ENCODE measurements at places on chromosomes 3 and 15.

DNA sequence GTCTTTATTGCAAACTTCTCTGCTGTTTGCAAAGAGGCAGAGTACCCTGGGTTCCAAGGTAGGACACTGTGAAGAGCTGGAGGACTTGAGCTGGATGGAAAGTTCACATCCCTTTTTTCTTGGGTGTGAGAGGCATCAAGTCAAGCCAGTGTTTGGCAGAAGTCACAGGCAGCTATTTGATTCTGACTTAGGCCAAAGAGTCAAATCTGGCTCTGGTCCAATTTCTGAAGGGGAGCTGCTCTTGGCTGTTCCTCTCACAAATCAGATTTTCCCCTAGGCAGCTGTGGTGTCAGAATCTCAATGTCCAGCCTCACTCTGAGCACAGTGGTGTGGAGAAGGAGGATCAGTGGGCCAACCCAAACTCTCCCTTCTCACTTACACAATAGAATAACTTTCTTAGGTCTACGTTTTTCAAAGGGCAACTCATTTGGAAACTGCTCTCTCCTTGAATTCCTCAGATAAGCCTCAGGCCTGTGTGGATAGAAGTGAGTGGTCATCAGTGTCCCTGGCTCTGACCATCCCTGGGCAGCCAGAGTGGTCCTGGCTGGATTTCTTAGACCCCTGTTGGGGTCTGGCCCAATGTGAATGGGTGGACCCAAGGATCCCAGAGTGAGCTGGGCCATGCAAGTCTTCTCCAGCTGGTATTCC lies 18.2 kb upstream of the AMOTL2 start:
- DNase-seq, result no peak

DNA sequence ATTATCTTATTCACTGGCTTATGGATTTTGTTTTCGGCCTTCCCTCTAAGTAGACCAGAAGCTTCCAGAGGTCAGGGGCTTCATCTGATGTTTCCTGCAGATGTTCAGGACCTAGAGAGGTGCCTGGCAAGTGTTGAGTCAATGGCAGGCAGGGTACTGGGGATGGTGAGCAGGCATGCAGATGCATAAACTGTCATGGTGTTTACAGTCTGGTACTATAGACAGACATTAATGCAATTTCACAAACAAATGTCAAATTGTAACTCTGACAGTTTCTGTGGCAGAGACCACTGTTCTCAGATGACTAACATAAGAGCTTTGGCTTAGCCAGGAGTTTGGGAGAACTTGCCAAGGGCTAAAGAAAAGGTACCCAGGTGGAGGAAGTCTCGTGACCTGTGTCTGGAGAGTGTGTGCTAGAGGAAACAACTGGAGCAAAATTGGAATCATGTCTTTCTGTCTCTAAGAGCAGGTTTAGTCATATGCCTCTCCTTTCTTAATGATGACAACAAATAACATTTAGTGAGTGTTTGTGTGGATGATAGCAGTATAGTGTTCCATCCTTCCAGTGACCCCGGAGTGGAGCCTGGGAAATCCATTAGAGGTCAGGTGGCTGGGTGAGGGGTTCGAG lies 53.7 kb upstream of the TRAK1 start:
- DNase-seq, result no peak

DNA sequence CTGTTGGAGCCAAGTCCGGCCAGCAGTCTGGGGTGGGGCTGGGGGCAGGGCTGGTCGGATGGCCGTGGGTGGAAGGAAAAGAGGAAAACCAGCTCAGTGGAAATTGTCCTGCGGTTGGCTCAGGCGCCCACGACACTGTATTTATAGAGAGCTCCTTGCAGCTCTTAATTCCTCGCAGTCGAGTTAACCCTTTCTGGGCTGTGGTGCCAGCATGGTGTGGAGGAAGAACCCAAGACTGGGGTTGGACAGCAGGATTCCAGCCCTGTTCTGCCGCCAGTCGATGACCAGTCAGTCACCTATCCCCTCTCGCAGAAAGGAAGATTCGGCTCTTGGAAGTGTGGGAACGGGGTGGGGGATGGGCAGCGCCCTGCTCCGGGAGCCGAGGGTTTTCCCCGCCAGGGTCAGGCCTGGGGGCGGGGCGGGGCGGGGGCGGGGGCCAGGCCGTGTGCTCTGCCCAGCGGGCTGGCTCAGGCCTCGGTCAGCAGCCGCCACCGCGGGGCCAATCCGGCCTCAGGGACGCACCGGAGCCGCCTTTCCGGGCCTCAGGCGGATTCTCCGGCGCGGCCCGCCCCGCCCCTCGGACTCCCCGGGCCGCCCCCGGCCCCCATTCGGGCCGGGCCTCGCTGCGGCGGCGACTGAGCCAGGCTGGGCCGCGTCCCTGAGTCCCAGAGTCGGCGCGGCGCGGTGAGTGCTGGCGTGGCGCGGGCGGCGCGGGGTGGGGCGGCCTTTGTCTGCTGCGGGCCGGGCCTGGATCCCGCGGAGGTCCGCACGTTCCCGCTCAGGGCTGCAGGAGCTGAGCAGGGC lies at the start of gene CD276:
Gene CD276, plus strand, starts transcription at position 607 of the 804 bp plus-strand sequence. CDS start 15,257 bp downstream, outside the sequence.
- DNase-seq, result peak; percentile 60

- no peak for DNase-seq
These were observed 78.8 kb upstream of the CNTN3 start for GRCh38 chr3:74693251-74693650.

DNA sequence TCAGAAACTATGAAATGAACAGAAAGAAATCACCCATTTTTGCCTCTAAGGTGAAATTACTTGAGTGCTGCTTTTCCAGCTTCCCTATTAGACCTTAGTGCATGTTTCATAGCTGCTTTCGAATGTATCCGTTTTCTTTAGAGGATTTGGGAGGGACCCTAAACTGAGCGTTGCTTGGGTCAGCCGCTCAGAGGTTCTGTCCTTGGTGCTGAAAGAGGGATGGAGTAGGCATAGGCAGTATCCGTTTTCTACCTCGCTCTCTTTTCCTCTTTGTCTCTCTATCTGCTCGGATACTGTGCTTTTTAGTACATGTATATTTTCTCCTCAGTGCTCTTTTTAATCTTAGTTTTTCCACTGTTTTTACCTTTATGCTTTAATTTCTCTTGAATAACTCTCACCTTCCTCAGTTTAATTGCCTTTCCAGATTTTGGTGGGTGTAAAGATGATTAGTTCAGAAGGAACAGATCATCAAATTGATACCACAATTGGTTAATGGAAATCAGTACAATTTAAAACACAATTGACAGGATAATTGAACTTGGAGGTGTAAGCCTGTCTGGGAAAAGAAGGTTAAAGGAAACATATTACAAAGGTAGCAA lies at the start of gene DRD3:
Gene DRD3, minus strand, starts transcription at position 283 of the 599 bp plus-strand sequence. CDS start 7,060 bp downstream, outside the sequence.
- no peak for DNase-seq

DNA sequence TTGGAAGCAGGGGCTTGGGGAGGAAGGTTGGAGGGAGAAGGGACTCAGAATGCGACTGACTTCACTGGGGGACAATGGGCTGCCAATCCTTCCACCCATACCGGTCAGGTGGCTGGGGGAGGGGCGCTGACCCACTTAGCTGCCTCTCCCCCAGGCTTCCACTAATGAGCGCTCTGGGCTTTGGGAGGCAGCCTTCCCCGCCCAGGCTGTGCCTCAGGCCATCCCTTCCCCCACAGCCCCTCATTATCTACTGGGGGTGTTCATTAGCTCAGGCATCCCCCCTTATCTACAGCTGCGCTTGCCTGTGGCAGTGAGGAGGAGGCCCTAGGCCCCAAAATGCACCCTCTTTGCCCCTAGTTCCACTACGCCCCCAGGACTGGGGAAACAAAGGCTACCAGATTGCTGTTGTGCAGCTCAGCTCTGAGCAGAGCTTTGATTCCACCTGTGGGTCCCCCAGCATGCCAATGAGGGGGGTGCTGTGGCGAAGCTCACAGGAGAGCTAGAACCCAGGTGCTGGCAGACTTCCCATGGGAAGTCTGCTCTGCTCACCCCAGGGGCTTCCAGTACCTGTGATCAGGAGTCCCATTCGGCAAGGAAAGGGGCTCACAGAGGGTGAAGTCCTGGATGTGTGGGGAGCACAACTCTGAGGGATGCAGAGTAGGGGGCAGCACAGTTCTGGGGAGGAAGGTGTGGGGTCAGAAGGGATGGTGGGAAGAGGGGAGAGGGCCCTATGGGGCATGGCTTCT lies 29.4 kb upstream of the SEMA3F start:
- DNase-seq, result no peak

DNA sequence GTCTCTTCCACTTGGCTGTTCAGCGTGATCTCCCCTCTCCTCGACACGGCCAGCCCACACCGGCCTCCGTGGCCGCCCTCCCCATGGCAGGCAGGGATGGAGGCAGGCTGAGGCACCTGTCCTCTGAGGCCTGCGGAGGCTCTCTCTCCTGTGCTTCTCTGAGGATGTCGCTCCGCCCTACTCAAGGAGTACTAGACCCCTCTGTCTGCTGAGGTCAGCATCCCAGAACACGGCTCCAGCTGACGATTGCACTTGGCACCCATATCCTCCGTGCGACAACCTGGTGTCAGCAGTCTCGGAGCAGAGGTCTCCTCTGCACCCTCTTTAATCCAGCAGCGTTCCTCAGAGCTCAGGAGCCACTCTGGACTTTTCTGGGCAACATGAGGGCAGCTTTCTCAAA lies 322.6 kb downstream of the OCA2 start:
- no peak for DNase-seq

DNA sequence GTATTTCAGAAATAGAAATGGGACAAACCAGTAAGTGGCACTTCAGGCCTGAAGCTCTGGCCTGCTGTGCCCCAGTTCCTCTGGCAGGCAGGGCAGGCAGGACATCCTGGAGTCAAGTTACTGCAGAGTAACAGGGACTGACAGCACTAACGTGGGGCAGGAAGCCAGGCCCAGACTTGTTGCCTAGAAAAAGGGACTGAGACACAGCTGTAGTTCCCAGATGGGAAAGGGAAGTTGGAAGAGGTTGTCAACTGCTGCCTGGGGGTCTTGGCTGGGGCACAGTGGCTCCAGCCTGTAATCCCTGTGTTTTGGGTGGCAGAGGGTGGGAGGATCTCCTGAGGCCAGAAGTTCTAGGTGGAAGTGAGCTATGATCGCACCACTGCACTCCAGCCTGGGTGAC lies 171.9 kb downstream of the FMN1 start:
- DNase-seq, result no peak

DNA sequence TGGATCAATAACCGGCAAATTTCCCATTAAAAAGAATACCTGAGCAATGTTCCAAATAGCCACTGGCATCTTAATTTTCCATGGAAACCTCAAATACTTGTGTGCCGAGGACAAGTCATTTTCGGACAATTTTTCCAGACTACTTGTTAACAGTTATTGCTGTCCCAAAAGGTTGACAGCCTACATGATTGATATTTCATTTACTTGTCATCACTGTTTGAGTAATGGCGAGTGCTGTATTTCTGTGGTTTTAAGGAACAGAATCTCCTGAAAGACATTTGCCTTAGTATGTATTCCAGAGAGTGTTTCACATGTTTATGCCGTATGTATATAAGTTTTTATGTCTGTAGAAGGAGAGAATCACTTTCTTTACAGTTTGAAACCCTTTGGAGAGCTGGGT lies 36.7 kb downstream of the MAP2K5 start:
- no peak for DNase-seq

DNA sequence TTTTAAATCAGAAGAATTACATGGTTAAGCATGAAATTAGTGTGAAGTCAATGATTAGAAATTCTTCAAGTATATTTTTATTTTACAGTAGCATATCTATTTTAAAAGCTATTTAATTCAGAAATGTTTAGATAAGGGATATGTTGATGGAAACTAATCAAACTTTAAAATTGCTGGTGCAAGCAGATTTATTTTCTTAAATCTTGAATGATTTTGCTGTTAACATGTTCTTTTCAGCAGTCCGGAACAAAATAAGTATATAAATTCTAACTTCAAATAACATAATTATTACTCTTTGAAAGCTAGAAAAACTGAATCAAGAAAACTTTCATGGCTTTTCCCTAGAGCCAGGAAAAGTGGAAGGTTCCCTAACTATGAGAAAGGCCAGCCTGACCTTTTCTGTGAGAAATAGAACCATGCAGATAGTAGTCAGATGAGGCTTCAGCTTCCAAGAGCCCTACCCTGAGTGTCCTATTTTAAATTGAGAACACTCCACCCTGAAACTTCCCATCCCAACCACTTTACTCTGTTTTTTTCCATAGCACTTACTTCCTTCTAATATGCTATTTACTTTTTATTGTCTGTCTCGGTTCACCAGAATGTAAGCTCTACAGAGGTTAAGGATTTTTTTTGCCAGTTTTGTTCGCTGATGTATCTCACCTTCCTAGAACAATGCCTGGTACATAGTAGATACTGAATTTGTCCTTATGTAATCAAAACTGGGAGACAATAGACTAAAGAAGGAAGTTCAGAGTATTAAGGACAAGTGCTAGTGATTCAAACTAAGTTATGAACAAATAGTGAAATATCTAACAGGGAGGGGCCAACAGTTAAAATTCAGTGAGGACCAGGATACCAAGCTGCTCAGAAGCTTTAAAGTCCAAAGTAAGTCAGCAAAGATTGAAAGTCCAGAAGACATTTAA lies 66.8 kb downstream of the CD200R1L start:
- no peak for DNase-seq

DNA sequence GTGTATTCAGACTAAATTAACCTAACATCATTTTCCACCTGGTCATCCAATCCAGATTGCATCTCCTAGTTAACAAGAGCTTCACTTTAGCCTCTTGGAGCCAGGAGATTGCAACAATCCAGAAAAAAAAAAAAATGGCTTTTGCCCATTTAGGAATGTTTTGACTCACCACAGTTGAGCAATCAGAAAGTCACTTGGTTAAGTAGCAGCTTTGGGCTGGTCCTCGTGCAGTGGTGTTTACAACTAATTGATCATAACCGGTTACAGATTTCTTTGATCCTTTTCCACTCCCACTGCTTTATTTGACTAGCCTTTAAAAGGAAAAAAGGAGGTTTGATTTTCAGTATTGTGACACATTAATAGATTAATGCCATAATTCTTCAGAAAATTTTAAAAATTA lies 688.8 kb upstream of the CCDC54 start:
- DNase-seq, result no peak

GRCh38 chr3:1677576-1678156 lies 421.0 kb upstream of the CNTN4 start:
- no peak for DNase-seq

GRCh38 chr15:99983886-99984286 lies 250.6 kb upstream of the LYSMD4 start:
- no peak for DNase-seq

GRCh38 chr3:154227531-154227930 lies 96.8 kb downstream of the DHX36 start:
- no peak for DNase-seq

DNA sequence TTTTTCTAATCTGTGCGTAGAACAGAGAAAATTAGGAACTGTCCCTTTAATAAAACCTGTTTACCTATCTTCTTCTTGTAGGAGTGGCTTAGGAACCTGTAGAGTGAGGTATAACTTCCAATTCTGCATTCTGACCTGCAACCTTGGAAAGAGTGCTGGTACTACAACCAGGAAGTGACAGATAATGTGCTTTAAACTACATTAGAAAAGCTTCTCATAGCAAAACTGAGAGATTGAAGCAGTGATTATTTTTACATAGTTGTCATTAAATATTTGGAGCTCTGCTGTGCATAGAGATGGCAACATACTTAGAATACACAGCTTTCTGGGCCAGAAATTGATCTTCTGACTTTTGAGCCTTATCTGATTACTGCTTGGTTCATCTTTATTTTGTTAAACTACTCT lies 50.4 kb upstream of the ZDHHC23 start:
- peak; percentile 80 for DNase-seq

- no peak for DNase-seq
These were observed 448 bp upstream of the RNF7 start for GRCh38 chr3:141737678-141738021.

- no peak for DNase-seq
These were observed 223.6 kb upstream of the TLE3 start for GRCh38 chr15:70321172-70321819.

GRCh38 chr3:102791641-102792589 lies 357.1 kb downstream of the ZPLD1 start:
- DNase-seq, result no peak
